ENCODE measurements at places on chromosomes 1 and 21.

- peak; percentile 64 for ATAC-seq
Measured at GRCh38 chr1:111754984-111755330, 744 bp upstream of the DDX20 start.

DNA sequence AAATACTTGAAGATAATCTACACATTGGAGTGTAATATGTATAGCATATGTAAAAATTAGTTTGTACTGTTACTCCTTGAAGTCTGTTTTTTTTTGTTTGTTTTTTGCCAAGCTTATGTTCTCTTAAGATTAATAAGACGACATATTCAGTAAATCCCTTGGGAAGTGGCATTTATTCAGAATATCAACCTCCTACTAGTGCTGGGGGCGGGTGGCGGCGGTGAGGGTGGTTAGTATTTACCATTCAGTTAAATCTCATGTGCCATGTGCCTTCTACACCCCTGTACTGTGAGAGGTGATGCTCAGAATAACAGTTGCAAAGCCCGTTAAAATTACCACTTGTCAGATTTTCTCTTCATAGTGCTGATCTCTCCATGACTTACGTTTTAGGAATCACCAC, 3.0 kb downstream of the BACH1 start:
- ATAC-seq: no peak

- ATAC-seq: no peak
Measured at GRCh38 chr1:146036241-146036964, 14.9 kb upstream of the HJV start.

DNA sequence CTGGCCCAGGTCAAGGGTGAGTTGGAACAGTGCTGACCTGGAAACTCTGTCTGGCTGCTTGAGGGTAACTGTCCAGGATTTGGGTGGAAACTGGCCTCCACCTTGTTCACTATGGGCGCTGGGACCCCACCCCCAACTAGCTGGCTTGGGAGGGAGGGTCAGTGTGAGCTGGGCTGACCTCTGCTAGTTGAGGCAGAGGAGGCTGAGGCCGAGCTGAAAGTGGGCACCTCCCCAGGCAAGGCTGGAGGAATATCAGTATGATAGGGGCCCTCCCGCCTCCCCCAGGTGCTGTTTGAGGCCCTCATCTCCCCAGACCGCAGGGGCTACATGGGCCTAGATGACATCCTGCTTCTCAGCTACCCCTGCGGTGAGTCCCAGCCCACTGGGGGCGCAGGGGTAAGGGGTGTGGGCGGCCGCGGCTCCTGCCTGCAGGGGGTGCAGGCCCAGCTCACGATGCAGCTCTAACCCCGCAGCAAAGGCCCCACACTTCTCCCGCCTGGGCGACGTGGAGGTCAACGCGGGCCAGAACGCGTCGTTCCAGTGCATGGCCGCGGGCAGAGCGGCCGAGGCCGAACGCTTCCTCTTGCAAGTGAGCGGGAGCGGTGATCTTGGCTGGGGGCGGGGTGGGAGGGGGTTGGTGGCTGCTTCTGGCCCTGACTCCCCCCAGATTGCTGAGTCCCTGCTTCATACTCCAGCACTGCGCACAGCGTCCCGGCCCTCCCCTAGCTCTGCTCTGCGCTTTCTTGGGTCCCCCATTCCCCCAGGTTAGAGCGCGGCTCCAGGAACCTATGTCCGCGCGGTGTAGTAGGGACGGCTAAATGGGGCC, 22.9 kb downstream of the PTPRU start:
- ATAC-seq: 0 out of 3 replicates have a peak, but pooled peaks have one; percentile 16

DNA sequence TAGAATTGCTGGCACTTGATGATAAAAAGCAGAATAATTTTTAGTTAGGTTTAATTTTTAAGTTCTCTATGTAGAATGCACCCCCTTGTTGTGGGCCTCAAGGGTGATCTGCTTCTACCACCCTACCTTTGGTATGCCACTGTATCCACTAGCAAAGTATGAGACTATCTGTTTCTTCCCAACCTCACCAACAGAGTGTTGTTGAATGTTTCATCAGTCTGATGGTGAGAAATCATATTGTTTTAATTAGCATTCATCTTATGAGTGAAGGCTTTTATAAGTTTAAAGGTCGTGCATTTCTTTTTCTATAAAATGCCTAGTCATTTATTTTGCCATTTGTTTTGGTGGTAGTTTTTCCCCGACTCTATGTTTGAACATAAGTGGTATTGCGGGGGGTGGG, 141.0 kb downstream of the MAGI3 start:
- ATAC-seq: no peak

DNA sequence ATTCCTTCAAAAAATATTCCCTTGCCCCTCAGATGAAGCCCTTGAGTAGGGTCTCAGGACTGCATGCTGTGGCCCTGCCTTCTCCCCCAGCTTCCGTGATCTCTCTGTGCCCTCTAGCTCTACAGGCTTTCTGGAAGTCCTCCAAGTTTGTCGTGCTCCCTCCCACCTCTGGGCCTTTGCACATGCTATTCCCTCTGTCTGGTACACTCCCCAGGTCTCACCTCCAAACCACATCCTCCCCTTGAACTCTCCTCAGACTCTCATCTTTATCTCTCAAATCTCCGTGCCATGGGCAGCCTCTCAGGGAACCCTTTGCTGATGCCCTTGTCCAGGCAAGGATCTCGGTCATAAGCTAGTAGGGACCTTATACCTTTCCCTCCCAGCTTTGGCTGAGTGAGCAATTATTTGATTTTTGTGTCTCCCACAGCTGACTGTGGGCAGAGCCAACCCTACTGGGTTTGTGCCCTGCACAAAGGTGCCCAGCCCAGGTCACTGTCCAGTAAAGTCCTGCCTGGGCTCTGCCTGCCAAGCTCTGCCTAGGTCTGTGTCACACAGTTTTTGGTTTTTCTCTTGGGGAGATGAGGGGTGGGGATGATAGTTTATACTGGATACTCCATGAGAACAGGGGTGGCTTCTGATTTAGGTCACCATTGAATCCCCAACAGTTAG, 188.1 kb downstream of the ZNF281 start:
- no peak for ATAC-seq

DNA sequence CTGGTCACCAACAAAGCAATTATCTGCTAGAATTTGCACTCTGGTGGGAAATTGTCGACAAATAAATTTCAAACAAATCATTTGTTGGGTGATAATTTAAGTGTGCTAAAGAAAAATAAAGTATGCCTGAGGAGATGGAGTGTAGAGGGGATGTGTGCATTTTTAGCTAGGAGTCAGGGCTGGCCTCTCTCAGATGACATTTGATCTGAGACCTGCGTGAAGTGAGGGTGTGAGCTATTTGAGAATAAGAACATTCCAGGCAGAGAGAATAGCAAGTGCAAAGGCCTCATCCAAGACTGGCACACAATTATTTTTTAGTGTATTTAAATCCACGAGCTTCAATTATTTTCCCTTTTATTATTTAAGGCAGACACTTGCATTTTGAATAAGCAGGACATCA, 19.7 kb upstream of the S1PR1 start:
- no peak for ATAC-seq

DNA sequence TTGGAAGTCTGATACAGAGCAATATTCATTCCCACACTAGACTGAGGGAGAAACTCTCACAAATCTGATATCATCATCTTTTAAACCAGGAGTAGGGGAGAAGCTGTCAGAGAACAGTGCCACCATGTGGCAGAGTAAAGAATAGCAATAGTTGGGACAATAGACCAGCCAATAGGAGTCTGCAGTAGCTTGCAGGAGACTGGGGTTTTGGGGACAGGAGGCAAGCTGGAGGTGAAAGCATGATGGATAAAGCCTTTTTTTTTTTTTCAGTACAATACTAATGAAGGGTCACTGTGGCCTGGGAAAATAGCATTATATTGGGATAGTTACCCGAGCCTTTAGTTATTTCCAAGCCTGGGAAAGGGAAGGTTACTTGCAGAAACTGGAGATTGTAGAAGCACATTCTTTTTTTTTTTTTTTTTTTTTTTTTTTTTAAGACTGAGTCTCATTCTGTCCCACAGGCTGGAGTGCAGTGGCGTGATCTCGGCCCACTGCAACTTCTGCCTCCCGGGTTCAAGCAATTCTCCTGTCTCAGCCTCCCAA, 120.7 kb downstream of the S1PR1 start:
- ATAC-seq: peak; percentile 100

DNA sequence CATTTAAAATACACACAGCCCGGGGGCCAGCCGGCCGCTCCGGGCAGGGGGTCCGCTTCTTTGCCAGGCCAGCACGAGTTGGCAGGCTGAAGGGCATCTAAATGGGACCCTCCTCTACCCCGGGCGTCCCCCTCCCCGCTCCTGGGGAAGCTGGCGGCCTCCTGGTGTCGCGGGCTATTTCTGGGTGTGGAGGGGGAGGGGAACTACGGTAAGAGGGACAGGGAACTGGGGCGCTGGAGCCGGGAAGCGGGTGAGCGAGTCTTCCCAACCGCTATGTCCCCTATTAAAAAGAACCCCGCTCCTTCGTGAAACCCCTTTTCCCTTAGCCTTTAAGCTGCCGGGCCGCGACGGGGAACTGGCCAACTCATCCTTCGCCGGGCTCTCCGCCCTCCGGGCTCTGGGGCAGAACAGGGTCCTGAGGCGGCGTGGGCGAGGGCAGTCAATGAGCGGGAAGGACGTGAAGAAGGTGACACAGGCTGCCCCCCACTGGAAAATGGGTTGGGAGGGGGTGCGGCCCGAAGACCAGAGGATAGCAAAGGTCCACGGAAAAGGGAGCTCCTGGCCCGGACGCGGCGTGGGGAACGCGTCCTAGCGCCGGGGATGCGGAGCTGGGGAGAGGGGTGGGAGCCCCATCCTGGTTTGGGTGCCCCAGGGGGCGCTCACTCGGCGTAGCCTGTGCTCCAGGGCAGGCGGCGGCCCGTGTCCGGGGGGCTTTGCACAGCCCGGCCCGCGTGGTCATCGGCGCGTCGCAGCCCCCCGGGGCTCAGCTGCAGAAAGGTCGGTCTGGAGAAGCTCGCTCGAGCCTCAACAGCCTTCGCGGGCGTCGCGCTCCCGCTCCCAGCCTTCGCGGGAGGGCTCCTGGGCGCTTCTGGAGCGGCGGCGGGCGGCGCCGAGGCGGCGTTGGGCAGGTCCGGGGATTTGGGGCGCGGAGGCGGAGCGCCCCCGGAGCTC, 544 bp downstream of the PPM1J start:
- ATAC-seq: peak; percentile 15

DNA sequence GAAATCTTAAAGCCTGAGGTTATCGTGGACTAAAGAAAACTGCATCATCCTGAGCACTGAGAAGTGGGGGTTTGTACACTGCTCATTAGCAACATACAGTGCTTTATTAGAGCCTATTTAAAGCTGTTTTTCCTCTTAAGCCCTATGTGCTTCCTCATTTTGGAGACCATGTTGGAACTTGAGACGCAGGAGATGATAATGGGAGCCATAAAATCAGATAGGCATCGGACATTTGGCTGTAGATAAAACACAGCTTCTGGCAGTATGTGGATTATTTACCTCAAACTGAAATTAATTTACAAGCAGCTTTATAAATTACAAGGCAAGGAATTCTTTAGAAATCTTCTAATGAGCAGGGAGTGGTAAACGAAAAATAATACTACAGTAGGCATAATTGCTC, 147.7 kb upstream of the IVNS1ABP start:
- ATAC-seq: no peak

DNA sequence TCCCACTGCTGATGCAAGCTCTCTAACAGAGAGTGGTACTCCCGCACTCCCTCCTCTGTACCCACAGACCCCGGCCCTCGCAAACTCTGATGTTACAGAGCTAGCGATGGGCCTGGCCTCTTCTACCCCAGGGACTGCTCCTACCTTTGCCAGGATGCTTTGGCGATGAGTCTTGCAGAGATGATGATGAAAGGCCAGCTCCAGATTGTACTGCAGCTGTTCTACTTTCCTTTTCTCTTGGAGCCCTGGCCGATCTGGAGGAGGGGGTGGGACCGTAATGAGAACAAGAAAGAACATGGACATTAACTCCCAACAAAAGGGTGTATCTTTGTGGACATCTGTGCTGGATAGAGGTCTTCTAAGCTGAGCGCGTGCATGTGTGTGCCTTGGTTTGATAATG, 6.0 kb upstream of the LINGO4 start:
- no peak for ATAC-seq
